Stimulated activated CD4-positive, alpha-beta T cell treated with anti-CD3 and anti-CD28 coated beads, TNF-alpha, amount 100 ng/mL, for 24 hours (primary cell): ENCODE measurements at places on chromosomes 12 and 14.

DNA sequence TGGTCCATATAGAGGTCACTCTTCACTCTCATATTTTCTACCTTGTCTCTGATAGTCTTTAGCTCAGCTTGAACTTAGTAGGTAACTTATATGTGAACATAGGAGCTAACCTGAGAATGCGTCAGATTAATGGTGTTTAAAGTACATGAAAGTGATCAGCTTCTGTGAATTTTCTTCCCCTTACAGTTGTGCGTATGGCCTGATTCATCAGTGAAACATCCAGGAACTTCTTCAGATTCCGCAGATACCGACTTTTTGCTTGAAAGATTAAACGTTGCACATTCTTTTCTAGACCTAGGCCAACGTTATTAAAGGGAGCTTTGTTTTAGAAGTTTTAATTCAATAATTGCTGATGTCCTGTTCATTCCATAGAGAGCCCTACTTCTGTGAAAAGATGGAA lies 1945.1 kb upstream of the SEL1L start:
- DNase-seq: no peak

DNA sequence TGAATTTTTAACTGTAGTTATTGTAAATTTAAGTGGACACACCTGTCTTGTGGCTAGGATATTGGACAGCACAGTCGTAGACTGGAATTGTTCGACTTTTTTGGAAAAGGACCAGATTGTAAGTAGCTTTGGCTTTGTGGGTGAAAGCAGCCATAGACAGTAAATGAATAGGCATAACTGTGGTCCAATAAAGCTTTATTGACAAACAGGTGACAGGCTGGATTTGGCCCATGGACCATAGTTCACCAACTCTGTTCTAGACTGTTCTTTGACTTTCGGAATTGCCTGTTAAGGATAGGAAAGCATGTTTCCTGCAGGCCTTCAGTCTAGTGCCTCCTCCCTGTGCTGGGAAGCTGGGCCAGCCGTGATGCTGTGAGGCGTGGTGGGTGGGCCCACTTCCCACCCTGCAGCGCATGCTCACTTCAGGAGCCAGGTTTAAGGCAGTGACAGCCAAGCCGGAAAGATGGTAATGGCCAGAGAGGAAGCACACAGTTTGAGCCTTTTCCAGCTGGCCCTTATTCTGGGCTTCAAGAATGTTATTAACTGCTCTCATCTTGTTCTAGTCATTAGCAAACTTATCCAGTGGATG lies 51.8 kb downstream of the PPP2R5C start:
- no peak for DNase-seq

- DNase-seq: no peak
Measured at GRCh38 chr12:101607894-101608293, 13.1 kb downstream of the MYBPC1 start.

GRCh38 chr14:99865408-99865807 lies 72.2 kb downstream of the EML1 start:
- no peak for DNase-seq

- DNase-seq: no peak
Measured at GRCh38 chr12:117149431-117149830, 40.8 kb downstream of the FBXO21 start.

DNA sequence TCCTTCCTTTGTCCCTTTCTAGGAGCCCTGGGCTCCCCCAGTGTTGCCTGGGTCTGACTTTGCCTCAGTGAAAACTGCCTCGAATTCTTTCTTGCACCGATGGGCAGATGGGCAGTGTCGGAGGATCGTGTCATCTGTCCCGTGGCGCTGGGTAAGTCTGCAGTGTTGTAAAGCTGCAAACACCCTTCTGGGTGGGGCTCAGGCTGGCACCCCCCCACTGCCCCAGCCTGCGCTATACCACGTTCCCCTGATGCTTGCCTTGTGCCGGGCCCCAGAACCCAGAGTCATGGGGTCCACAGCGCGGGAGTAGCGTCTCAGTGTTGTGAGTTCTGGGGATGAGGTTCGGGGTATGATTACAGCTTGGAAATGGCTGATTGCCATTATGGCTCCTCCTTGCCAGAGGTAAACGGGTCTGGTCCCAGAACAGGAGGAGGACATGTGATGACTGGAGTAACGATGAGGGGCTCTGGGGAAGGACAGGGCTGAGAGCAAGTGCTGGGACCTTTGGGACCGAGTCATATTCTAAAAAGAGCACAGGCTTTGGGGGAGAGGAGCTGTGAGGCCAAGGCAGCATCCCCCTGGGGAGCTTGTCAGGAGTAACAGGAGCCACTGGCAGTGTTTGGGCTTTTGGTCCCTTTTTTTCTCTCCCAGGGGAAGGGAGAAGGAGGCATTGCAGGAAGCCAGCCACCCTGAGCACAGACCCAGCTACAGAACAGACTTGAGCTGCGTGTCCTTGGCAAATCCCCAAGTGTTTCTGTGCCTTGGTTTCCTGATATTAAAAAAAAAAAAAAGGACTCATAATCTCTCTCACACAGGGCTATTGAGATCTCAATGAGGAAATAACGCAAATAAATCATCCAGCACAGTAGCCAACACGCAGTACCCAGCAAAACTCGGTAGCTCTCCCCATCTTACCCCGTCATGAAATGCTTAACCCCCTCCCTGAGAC lies 4.3 kb downstream of the RTL1 start:
- no peak for DNase-seq

DNA sequence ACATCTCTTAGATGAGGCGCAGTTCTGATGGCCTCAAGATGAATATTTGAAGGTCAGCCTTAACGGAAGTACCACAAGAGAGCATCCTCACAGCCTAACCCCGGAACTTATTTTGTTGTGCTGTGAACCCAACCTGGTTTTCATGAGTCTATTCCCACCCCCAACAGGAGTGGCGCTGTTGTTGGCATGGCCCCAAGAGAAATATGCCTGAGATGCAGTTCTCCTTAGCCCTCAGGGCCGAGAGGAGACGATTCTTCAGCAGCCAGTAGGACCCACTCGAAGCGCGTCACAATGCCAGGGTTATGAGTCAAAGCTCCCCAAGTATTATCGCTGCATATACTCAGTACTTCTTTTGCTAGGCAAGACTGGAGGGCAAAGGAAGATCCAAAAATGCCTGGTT lies 24.5 kb upstream of the BCL11B start:
- no peak for DNase-seq

DNA sequence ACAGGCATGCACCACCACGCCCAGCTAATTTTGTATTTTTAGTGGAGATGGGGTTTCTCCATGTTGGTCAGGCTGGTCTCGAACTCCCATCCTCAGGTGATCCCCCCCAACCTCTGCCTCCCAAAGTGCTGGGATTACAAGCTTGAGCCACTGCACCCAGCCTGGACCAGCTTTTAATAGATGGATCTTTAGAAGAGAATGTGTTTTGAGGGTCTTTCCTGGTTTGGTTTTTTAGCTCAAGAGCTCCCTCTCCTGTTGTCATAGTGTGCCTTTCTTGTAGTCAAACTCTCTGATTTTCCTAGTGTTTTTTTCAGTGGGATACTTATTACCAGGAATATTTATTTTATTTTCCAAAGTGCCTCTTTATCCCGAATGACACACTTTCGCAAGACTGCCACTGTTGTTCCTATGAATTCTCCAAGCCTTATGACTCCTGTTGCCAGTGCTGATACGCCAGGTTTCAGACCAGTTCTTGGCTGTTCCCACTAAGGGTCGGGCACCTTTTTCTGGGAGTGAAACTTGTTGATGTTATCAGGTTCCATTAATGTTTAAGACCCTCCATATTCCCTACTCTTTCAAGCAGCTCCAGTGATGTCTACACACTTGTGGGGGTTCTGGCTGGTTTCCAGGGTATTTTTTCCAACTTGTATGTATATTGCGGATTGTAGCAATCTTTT lies 31.5 kb upstream of the LIMA1 start:
- no peak for DNase-seq

GRCh38 chr12:323507-323906 lies 60.9 kb upstream of the SLC6A13 start:
- DNase-seq: no peak

- no peak for DNase-seq
Measured at GRCh38 chr12:6321905-6322304, 11.4 kb downstream of the PLEKHG6 start.

DNA sequence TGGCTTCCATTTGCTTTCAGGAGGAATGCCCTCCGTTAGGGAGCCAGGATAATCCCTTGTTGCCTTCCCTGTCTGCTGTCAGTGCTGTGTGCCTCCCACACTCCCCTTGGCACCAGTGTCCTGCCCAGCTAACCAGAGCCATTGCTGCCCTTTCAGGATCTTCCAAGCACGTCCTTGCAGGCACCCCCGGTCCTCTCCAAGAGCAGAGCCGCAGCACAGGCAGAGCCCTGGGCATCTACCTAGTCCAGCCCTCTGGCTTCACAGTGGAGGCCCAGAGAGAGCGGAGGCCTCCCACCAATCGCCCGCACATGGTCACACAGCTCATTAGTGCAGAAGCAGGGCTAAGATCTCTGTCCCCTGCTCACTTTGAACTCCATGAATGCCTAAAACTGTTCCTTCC lies 39.0 kb upstream of the TSPAN9 start:
- DNase-seq: no peak

DNA sequence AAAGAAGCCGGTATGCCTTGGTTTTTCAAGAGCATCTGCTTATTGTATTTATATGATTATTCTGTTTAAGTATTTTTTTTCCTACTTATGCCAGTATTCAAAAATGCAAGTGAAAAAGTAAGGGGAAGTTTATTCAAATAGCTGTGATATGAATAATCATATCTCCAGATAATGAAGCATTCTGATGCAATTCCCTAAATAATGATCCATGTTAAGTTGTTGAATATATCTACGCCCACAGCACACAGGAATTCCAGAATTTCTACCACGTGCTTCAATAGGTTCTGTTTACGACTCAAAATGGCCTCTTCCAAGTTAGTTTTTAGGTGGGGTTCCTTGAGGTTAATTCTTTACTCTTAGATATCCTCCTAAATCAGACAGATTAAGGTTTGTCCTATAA lies 208.3 kb downstream of the NAV3 start:
- DNase-seq: no peak

DNA sequence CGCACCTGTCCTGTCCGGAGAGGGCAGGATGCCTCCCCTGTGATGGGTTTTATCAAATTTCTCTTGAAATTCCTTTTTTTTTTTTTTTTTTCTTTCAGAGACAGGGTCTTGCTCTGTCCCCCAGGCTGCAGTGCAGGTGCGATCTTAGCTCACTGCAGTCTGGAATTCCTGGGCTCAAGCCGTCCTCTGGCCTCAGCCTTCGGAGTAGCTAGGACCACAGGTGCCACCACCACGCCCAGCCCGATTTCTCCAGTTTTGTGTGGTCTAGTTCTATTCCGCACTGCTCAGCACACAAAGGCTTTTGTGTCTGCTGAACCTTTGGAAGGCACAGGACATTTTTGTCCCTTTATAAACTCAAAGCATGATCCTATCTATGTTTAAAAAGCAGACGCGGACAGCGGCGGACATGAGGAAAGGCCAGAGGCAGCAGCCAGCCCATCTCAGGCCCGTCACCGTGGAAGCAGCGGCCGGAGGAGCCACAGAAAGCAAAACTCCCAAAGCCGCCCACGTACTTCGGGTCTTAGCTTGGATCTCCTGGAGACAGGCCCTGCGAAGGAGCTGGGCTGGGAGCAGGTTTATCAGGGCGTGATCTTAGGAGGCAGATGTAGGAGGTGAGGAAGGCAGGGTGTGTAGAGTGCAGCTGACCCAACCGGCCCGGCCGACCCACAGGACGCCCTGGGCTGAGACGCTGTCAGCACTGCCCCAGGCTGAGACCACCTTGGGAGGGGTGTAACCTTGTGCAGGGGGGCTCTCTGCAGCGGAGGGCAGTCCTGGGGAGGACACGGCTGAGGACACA lies 30.9 kb upstream of the FBRSL1 start:
- DNase-seq: no peak

DNA sequence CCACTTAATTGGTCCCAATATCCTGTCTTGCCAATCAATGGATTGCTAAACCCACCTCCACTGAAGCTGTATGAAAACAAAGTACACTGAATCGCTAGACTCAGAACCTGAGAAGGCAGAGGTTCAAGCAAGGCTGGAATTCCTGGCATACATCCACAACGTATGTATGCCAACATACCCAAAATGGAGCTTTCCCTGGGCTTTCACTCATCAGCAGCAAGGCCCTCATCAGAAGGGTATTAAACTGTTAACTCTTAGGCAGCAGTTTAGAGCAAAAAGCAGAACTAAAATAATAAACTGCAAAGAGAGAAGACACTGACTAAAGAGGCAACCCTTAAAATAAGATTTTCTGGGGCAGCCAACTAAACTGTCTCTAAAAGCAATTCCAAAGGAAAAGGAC lies 13.6 kb downstream of the MED13L start:
- DNase-seq: no peak

- no peak for DNase-seq
Measured at GRCh38 chr14:66772146-66772545, 264.2 kb downstream of the GPHN start.

DNA sequence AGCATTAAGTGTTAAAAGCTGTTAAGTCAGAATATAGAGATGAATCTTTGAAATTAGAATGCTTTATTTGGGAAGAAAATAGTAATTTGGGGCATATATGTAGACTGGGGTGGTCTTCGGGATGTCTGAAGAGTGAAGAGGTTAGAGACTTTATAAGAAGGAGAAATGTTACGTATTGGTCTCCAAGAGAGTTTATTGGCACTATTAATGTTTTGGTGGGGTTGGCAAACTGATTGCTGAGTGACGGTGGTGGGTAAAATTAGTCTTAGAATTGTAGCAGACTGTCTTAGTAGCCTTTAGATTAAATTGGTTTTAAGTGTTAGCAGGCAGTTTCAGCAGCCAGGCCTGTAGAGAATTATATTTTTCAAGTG lies 4.9 kb upstream of the ATP23 start:
- no peak for DNase-seq

DNA sequence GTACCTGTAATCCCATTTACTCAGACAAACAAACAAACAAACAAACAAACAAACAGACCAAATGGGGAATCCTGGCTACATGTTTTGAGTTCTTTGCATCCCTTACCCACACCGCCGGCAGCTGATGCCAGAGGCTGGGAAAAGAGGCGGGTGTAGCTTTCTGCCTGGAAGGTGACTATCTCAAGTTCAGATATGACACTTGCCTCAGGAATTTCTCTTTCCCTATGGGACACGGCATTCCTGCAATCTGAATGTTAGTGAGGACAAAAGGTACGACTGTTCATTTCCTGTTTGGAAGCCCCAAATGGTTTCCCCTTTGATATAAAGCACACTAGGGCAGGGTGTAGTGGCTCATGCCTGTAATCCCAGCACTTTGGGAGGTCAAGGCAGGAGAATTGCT lies 2.9 kb downstream of the MYL2 start:
- no peak for DNase-seq

DNA sequence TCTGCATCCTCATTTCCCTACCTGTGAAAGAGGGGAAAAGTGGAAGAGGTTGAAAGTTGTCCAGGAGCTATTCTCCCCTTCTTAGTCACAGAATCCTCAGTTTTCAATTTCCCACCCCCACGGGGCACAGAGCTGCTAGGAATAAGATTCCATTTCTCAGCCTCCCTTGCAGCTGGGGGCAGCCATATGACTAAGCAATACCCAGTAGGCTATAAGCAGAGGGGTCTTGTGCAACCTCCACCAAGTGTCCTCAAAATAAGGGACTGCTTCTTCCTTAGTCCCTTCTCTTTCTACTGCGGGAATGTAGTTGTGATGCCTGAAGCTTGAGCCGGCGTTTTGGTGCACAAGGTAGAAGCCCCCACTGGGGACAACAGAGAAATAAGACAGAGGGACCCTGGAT lies 40.9 kb downstream of the VWF start:
- no peak for DNase-seq
